ENCODE measurements at places on chromosomes 5 and 9. TPM values are rescaled to one million over a fixed set of nuclear protein-coding genes. Genes with fewer than 3 reads are reported as not detected.

Gene GNAQ
- polyA plus RNA-seq = 74.2 TPM

Gene C6
- 2.6 TPM for polyA plus RNA-seq

Gene SPINK13
- polyA plus RNA-seq = not detected

Gene SYNPO
- not detected for polyA plus RNA-seq

Gene SLCO4C1
- 0.12 TPM for polyA plus RNA-seq

Gene TNFSF8
- not detected for polyA plus RNA-seq

Gene C9
- polyA plus RNA-seq = not detected

Gene PCDHB2
- 105 TPM for polyA plus RNA-seq

Gene TAF1L
- not detected for polyA plus RNA-seq

Gene GDA
- polyA plus RNA-seq = 0.26 TPM

Gene ANKRD55
- polyA plus RNA-seq = 22.1 TPM

Gene CDH12
- polyA plus RNA-seq = 2.3 TPM

Gene LOX
- polyA plus RNA-seq = 0.52 TPM

Gene SKIC3
- 145 TPM for polyA plus RNA-seq

Gene NR5A1
- polyA plus RNA-seq = 2.4 TPM

Gene PCDHB16
- polyA plus RNA-seq = 2.8 TPM

Gene INSL4
- not detected for polyA plus RNA-seq

Gene FBP2
- polyA plus RNA-seq = not detected

Gene PIP5K1B
- polyA plus RNA-seq = 0.72 TPM

Gene TMCO6
- 23.5 TPM for polyA plus RNA-seq

Gene SPATA31A3
- not detected for polyA plus RNA-seq

Gene TXNDC8
- not detected for polyA plus RNA-seq

Gene DDX4
- 0.54 TPM for polyA plus RNA-seq

Gene DMRT3
- not detected for polyA plus RNA-seq

Gene LPAR1
- 0.32 TPM for polyA plus RNA-seq

Gene REEP2
- polyA plus RNA-seq = 177 TPM

Gene CKMT2
- not detected for polyA plus RNA-seq

Gene PRR16
- 1.7 TPM for polyA plus RNA-seq

Gene DMGDH
- 0.70 TPM for polyA plus RNA-seq

Gene CA9
- polyA plus RNA-seq = not detected

Gene PSAT1
- polyA plus RNA-seq = 16.9 TPM

Gene GFI1B
- polyA plus RNA-seq = not detected

Gene SPINK7
- not detected for polyA plus RNA-seq

Gene SELENOP
- polyA plus RNA-seq = 1.9 TPM

Gene GPX8
- polyA plus RNA-seq = 0.20 TPM

Gene DRD1
- 0.72 TPM for polyA plus RNA-seq

Gene FAM200C
- polyA plus RNA-seq = 21.6 TPM

Gene PCDHGA12
- polyA plus RNA-seq = 0.56 TPM

Gene FYB1
- not detected for polyA plus RNA-seq

Gene PRRC1
- polyA plus RNA-seq = 36.3 TPM

Measured in neural cell (in vitro differentiated cells).